GM06990 (cell line): ENCODE measurements at places on chromosomes 3 and 15.

DNA sequence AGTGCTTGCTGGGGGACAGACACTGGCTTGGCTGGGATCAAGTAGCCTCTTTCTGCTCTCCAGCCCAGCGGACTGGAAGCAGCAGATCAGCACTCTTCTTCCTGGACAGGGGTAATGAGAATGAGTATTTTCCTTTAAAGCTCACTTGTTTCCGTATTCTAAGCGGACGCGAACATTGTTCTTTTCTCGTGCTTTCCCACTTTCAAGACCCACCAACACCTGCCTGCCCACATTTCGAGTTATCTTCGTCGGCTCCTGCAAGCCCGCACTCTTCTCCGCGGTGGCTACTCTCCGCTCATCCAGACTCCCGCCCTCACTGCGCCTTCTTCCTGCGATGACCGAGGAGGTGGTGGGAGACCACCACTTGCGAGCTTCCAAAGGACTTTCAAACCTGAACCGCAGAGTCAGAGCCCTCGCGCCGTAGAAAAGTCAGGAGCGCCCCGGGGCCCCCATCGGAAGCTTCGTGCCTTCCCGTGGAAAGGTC, 1.6 kb upstream of the PPM1L start:
- no peak for DNase-seq

DNA sequence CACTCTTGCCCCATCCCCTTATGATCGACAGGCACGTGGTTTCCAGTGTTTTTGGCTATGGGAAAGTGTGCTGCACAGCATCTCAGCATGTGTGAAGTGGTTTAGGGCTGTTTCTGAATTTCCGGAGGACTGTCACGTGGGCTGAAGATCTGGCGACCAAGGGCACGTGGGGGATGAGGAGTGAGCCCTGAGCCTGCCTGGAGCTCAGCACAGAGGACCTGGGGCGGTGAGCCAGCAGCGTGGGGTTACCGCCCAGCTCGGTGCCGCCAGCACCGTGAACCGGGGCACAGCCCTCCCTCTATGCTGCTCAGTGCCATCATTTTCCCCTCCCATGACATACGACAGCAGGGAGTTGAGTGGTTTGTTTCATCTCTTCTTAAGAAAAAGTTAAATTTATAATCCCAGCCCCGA, 150.2 kb downstream of the DNAJB8 start:
- no peak for DNase-seq

DNA sequence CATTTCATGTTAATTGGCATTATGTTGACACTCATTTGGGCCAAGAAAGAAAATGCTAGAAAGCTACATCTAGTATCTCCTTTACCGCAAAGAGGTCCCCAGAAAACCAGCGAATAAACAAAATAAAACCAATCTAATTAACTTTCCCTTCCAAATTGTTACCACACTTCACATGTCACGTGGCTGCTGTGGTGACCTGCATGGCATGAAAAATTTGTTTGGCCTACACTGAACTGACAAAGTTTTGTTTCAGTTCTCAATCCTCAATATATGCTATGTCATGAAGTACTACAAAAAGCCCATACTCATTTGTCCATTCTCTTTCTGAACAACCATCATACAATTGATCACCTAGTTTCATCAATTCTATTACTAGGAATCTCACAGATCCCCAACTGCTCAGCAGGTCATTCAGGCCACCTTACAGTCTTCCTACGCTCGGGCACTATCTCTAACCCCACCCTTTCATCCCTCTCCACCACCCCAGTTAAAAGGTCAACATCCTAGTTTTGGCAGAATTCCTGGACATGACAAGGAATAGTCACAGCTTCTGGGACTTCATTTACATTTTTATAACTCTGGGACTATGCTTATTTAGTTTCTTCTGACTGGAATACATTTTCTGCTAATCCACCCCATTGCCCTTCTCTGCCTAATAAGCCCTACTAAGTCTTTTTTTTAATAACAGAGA, 480.4 kb downstream of the IGSF11 start:
- DNase-seq = no peak

DNA sequence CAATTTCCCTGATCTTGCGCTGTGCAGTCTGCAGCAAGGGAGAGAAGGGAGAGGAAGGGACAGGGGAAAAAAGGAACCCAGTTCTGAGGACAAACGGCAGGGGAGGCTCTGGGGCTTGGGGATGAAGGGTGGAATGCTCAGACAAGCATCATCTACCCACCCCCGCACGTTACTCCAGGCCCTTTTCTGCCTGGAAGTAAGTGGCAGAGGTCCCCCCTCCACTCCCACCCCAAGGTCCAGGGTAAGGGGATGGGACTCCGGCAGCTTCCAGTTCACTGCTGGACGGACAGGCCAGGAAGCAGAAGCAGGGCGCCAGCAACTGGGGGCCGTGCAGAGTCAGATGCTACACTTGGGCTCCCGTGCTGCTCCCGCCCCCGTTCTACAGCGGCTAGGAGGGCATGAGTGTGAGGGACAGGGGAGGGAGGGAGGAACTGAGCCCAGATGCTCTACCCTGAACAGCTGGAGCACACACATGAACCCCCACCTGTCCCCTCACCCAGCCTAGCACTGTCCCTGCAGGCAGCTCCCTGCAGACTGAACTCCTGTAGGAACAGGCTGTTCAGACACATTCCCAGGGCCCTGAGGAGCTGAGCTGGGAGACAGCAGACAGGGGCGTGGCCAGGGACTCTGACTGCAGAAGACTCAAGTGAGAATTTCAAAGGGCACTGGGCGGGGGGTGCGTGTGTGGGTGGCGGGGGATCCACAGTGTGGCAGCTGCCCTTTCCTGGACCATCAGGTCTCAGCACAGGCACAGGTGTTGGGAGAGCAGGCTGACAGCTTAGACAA, 59.7 kb downstream of the SENP2 start:
- DNase-seq = no peak

DNA sequence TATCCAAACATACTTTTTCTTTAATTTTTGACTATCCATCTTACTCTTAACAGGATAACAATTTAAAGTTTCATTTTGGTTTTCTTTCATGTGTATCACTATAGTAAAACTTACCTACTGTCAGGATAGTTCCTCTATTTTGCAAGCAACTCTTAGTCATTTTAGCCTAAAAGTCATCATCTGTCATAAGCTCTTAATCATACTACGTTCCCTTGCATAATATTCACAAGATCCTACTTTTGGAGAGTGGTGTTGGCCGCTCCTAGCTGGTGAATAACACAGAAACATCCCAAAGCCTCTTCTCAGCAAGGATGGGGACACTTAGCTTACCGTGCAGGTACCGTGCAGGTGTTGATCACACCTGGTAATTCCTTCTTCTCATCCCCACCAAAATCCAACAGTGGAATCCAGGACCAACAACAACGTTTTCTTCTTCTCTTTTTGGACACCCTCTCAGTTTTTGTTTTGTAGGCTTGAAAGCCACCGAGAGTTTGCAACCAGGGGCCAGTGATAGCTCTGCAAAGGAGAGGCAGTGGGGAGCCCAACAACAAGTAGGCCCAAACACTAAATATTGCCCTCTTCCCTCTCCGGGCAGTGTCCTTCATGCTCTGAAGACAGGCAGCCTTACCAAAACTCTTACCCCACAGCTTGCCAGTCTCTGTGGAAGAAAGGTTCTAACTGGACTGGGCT, 433 bp downstream of the FILIP1L start:
- no peak for DNase-seq

DNA sequence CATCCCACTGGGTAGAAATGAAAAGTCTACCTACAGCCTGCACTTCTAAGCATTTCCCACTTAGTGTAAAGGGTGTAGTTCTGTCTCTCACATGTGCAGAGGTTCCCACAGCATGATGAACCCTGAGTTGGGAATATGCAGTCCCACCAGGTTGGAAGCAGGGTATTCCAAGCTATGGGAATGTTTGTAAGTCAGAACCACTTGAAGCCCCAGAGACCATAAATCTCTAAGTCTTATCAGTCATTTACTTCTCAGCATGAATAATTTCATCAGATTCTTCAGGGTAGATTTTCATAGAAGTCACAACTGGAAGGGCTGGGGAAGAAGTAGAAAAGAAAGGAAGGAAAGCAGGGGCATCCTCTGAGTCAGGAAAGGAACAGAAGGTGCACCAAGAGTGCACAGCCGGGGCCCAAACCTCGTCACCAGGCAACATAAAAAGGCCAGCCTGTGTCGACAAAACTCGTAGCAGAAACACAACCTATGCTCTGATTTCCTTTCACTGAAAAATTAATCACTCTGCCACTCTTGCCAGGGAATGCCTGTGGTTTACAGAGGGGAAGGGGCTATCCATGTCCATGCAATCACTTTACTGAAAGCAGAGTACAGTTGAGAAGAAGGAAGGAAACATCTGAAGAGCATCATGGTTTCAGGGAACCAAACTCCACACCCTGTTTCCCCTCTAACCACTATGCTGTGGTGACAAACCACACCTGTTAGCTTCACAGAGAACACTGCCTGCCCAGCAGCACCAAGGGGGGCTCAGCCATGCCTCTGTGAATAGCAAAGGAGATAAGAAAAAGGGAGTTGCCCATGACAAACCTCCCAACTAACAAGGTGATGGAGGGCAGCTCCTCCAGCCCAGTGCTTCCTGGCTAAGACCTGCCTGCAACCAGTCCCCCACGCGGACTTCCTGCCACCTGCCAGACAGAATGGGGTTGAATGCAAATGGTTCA, 40.5 kb downstream of the SH3BP5 start:
- peak; percentile 77 for DNase-seq

- DNase-seq = peak; percentile 59
Observed at GRCh38 chr3:25781758-25782594, 1.3 kb downstream of the NGLY1 start.

DNA sequence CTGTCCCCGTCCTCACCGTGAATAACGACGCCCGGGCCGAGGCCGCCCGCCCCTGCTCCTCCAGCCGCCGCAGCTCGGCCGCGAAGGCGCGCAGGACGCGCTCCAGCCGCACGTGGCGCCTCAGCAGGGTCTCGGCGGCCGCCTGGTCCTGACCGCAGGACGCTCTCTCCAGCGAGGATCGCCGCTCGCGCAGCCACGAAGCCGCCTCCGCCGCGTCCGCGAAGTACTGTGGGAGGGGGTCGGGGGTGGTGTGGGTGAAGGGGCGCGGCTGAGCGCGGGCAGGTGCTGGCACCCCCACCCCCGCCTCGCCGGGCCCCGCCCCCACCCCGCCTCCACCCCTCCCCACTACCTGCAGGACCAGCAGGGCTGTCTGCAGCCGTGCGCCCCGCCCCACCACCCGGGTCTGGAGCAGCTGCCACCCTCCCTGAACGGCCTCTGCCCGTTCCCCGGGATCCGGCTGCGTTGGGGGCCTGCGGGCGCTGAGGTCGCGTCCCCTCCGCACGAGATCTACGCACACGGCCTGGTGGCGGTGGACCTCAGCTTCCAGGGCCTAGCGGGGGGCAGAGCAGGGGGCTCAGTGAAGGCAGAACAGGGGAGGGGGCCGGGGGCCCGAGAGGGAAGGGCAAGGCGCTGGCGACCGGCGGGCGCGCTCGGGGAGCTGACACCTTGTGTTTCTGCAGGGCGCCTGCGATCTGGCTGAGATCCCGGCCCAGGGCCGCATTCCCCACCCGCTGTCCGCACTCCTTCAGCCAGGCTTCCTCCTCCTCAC, 11.7 kb downstream of the SPTBN5 start:
- DNase-seq = no peak

GRCh38 chr3:183515968-183516851, 39.3 kb downstream of the KLHL6 start:
- DNase-seq = peak; percentile 56

- DNase-seq = no peak
Observed at GRCh38 chr3:44076221-44076829, 165.4 kb upstream of the TOPAZ1 start.

DNA sequence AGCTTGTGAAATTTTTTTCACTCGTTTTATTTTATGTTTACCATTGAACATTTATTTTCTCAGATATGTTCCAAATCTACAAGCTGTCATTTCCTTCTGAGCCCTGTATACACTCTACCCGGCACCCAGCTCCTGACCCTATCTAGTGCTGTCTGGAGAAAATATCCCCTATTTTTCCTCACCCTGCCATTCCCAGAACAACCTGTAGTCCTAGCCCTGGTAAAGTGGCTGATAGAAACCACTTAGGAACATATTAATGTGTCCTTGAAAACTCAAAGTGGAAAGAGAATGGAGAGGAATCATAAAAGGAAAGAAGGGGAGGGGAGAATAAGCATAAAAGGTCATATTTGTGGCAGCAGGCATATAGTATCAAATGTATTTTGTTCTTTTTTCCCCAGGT, 8.2 kb upstream of the TIMMDC1 start:
- DNase-seq = no peak

GRCh38 chr3:53464424-53464823, 30.0 kb upstream of the CACNA1D start:
- no peak for DNase-seq

DNA sequence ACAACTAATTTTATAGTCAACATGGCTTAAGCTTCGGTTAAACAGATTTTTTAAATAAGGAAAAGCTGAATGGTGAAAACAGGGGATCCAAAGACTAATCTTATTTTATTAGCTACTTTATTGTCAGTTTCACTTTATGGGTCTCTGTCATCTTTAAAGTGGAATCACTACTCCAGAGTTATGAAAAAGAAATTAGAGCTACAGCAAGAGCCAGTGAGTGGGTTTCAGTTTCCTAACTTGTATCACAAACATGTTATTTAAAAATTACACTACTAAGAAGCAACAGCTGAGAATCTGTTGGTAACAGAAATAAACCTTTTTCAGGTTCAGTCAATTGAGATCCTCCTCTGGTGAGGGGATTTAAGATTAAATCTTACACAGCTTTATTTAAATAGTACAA, 10.0 kb downstream of the PHC3 start:
- DNase-seq = peak; percentile 44

- DNase-seq = no peak
Observed at GRCh38 chr15:85999658-86000057, 80.0 kb upstream of the AGBL1 start.

DNA sequence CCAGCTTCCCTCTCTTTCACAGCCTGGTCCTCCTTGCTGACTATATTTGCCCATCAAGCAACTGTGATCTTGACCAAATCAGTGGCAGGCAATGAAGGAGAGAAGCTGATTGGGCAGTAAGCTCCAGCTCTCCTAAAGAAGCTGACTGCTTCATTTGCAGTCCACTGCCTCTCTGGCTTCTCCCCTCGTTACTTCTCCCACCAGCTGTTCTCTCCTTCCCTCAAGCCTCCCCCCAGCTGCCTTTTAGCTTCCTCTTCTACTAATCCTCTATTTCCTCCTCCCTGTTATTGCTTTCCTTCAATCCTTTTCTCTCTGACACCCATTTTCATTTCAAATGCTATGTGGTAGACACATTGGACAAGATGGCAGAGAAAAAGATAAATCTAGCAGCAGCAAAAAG, 474.7 kb upstream of the UBE2E2 start:
- DNase-seq = no peak

DNA sequence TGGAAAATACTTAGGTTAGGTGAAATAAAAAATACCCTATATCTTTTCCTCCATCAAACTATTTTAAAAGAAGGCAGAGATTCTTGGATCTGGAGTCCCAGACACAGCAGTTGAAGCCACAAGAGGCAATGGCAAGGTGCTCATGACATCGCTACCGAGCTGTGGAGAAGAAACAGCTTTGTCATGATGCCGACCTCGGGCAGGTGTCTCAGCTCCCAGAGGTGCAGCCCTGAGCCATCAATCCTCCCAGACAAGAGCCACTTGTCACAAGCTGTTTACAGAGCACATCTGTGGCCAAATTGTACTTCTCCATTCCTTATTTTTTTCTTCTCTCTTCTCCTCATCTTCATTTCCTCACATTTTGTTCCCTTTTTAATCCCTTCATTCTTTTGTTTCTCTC, 50.8 kb downstream of the GPR176 start:
- no peak for DNase-seq
